ENCODE measurements at places on chromosomes 3 and 15.

GRCh38 chr15:72599855-72600464 lies 54.5 kb upstream of the GOLGA6B start:
- no peak for DNase-seq

GRCh38 chr3:188152660-188153436 lies 1.1 kb upstream of the LPP start:
- DNase-seq: peak; percentile 36

- no peak for DNase-seq
These were observed 211.4 kb downstream of the TUSC7 start for GRCh38 chr3:116920826-116921610.

- peak; percentile 93 for DNase-seq
These were observed 20.5 kb upstream of the FRMD5 start for GRCh38 chr15:44215594-44215993.

GRCh38 chr3:16441371-16441875 lies 72.1 kb downstream of the RFTN1 start:
- no peak for DNase-seq
